ENCODE measurements at places on chromosomes 4 and X.

GRCh38 chr4:172055046-172055445 is 241.8 kb downstream of the GALNTL6 start:
- DNase-seq, result no peak

DNA sequence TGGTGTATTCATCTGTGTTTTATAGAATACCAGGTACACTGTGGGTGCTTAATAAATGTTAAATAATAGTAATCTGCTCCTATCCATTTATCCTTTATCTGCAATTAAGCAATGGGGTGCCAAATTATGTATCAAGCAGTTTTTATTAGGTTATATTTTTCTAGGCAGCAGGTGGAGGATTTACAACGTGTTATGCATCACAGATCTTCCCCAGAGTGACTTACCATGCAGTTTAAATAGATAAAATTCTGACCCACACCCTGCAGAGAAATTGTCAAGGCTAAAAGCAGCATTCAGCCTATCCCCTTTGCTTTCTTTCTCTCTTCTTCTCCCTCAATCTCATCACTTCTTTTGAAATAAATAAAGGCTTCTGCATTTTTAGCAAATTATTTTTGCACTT is 306.4 kb downstream of the CXXC4 start:
- DNase-seq, result peak; percentile 41

GRCh38 chrX:115702982-115703381 is 142.0 kb downstream of the PLS3 start:
- no peak for DNase-seq

DNA sequence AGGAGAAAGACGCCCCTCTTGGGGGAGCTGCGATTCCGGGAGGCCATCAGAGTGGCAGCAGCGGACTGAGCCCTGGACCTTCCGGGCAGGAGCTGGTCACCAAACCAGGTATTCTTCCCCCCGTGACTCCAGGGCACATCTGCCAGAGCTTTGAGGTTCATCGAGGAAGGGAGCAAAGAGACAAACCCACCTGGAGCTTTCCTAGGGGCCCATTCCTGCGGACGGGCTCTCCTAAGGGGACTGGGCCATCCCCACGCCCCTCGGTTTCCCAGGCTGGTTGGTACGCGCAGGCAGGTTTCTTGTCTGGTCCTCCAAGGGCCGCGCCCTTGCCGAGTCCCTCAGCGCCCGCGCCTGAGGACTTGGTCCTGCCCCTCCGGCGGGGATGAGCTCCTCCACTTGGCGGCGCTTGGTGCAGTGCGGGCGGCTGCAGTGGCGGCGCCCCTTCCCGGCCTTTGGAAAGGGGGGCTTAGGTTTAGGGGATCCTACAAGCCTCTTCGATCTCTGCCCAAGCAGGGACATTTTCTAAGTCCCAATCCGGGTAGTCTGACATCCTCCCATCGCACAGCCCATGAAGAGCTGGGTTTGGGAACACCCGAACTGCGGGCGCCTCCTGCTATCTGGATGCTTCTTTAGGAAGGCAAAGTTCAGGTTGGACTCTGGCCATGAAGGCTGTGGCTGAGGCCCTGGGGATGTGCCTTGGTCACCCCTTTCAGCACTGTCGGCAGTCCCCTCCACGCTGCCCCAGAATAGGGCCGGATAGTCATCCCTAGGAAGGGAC is 538 bp downstream of the STBD1 start:
- DNase-seq, result no peak

DNA sequence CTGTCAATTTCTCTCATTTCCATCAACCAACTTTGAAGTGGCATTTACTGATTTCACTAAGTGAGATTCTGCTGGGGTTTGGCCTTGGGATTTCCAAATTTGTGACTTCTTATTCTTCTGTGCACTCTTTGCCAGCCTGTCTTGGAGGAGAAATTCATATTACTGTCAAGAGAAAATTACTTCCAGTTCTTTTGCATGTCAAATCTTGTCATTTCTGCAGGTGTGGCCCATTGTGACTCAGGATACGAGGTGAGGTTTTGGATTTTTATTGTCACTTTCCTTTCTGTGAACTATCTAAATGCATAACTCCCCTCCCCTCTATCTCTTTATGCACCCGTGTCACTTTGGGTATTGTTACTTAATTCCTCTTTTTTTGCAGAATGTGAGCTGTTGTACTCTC is 102.6 kb upstream of the GUCY1A1 start:
- DNase-seq, result no peak

DNA sequence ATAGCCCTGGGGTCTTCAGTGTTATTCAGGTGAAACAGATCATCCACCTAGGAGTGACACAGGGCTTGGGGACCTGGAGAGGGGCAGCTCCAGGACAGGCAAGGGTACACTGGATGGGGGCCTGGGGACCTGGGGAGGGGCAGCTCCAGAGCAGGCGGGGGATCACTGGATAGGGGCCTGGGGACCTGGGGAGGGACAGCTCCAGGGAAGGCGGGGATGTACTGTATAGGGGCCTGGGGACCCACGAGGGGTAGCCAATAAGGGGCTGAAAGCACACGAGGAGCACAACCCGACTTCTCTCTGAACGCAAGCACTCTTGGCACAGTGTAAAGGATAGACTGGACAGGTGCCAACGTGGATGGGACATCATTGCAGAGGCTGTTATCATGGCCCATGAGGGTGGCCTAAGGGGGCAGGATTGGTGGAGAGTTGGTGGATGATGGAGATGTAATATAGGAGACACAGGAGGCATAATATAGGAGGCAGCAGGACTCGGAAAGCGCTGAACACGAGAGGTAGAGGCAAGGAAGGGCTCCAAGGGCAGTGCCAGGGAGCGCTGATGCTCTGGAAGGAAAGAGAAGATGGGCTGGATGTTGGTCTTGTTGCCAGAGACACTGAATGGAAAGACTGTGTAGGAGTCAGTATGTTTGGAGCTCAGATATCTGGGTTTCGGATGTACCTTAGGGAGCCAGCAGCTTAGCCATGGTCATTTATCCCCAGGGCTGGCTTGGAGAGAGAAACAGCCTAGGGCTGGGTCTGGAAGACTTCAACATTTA is 37.9 kb upstream of the FGFBP2 start:
- DNase-seq, result no peak

GRCh38 chrX:149207518-149207917 is 297.6 kb downstream of the IDS start:
- DNase-seq, result no peak

DNA sequence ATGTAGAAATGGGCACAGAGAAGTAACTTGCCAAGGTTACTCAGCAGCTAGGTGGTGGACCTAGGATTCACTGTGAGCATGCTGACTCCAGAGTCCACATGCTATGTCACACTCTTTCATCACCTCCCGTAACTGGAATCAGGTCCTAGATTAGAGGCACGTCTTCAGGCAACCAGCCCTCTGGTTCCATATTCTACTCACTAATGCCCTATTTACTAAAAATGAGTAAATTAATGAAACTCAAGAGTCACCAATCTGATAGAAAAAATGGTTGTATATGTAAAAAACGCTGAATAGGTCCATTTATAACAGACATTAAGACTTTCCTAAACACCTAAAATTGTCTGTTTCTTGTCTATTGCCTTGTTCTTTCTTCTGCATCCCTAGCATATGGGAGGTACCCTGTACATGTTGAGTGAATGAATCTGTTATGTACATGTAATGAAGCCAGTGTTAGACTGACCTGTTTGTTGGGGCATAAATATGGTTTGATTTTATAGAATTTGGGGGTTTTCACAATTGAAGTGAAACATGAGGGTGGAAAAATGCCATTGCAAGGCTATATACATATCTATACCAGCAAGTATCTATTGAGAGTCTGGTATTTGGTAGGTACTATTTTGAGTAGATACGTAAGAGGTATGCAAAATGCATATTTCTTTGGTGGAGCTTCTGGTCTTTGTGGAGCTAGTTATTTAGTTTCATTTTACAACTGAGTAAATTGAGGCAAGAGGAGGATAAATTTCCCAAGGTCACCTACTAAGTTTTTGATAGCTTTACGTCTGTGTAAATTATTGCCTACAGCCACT is 7.5 kb upstream of the RUFY3 start:
- DNase-seq, result no peak

- no peak for DNase-seq
Measured at GRCh38 chrX:116667346-116668134, 204.8 kb upstream of the CT83 start.

Measured in NCI-H1417 treated with DMSO at 0.1 percent for 48 hours (cell line).